ENCODE measurements at places on chromosomes 13 and 19. TPM values are rescaled to one million over a fixed set of nuclear protein-coding genes. Genes with fewer than 3 reads are reported as not detected.

Gene KCNC3
- polyA plus RNA-seq = 1.6 TPM

Gene ZNF85
- polyA plus RNA-seq = 0.85 TPM

Gene AP1M2
- polyA plus RNA-seq = 6.3 TPM

DNA sequence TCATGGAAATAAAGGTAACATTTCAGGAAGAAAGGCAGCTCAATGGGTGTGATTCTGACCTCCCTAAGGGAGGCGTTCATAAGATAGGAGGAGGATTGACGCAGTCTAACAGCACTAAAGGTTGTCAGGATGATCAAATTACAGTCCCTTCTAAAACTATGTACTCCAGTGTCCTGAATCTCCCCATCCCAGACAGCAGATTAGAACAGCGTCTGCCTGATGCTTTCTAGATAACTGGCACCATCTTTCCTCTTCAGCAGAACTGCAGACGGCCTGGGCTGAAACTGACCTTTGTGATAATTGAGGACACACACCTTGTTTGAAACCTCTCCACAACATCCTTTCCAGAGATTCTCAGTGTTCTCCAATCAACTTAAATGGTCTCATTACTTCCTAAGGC is 25.5 kb upstream of the SACS start:
- no peak for DNase-seq

DNA sequence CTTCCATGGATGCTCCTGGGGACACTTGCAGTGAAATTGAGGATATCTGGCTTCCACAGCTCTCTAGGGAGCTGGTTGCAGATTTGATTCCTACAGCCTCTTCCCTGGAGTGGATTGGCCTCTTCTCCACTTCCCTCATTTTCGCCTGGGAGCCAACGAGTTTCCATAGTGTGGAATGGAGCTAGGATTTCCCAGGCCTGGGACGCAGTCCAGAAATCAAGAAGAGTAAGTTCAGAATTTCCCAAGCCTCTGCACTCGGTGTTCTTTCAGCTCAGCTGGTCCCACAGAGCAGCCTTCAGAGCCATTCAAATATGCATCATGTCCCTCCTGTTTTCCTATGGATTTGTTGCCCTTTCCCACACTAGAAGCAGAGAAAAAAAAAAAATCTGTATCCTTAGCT is 68.2 kb downstream of the RAP2A start:
- DNase-seq = no peak

DNA sequence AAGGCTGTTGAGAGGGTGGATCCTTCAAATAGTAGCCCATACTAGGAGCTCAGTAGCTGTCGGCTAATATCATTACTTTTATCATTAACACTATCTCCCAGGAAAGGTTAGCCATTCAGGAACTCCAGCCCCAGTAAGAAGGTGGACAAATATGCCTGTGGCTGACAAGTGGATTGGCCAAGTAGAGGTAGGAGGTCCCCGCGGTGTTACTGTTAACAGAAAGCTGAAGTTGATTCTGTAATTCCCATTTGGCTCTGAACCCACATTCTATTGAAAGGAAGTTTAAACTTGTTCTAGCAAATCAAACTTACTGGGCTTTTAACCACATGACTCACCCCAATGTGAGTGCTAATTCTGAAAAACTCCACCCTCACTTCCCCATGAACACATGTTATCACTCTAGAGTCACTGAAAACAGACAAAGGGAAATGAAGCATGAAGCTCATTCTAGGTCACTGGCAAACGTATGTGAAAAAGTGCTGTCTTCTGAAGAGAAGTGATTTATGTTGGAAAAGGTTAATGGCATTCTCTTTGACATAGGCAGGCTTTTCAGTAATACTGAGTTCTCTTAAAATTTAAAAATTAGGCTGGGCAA is 273.5 kb downstream of the FGF14 start:
- DNase-seq = no peak

DNA sequence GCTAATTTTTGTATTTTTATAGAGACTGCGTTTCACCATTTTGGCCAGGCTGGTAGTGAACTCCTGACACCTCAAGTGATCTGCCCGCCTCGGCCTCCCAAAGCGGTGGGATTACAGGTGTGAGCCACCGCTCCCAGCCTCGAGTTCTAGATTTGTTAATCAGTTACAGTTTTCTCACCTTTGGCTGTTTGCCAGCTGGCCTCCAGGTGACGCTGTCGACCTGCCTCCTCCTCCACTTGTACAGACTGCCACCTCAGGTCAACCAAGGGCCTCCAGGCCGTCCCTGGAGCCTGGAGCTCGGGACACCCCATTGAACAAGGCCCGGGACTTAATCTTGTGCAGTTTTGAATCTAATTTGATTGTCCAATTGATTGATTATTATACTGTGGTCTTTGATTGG is 45.5 kb downstream of the IER2 start:
- DNase-seq = peak; percentile 80

DNA sequence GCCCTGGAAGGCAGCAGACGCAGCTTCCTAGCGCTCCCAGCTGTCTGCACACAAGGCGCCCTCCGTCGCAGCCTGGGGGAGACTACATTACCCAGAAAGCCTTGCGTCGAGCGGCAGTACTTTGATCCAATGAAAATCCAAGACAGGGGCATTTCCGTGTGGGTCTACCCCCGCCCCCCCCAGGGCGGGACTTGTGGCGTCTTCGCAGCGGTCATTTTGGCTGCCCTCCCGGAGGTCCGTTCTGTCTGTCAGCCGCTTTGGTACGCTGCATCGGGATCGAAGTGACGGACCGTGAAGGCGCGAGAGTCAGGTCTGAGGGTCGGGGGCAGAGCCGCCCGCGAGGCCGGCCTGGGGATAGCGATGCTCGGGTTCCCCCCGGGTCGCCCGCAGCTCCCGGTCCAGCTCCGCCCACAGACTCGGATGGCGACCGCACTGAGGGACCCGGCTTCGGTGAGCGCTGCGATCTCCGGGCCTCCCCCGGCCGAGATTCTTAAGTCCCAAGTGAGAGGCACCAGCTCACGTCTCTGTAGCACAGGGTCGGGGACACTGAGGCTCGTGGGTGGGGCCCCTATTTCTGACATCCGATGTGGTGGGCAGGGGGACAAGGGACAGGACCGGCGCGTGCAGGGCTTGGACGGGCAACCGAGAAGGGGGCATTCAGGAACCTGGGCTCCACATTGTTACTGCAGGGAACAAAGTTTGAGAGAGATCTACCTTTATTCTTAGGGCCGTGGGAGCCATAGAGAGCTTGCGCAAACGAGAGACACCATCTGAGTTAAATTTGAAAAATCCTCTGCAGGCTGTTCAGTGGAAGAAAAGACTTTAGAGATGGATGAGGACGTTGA is at the start of gene ZNF211:
Gene ZNF211 (plus strand): TSS at position 182 of the 845 bp plus-strand sequence. CDS start 179 bp downstream, at position 361.
- DNase-seq = peak; percentile 92

DNA sequence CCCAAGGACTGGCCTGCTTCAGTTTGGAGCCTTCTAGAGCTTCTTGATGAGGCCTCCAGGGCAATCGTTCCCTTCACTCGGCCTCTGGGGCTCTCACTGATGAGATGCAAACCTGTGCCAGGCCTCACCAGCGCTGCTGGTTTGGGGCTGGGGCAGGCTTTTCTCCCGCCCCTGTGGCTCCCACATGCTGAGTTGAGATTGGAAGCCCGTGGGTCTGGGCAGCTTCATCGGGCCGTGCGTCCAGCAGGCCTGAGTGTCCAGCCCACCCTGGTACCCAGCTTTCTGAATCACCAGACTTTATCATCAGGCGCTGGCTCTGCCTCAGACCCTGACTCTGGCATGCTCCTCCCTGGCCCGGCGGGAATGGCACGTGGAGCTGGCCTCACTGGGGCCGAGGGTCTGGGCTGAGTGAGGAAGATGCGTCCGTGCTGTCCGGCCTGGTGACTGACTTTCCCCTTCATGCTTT is 4.3 kb downstream of the CALM3 start:
- no peak for DNase-seq

Measured in HepG2 (cell line).